Islet precursor cell (in vitro differentiated cells): ENCODE measurements at places on chromosomes 11 and 22.

DNA sequence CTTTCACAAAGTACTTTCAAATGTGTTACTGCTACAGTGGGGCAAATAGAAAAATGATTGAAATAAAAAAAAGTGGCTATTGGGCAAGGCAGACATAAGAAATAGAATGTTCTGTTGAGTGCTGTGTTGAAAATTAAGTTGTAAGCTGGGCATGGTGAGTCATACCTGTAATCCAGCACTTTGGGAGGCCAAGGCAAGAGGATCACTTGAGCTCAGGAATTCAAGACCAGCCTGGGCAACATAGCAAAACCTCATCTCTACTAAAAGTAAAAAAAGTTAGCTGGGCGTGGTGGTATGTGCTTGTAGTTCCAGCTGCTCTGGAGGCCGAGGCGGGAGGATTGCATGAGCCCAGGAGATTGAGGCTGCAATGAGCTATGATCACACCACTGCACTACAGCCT is 26.9 kb upstream of the LDHA start:
- DNase-seq: no peak

- DNase-seq: no peak
Observed at GRCh38 chr22:50089231-50089630, 575 bp upstream of the MOV10L1 start.

DNA sequence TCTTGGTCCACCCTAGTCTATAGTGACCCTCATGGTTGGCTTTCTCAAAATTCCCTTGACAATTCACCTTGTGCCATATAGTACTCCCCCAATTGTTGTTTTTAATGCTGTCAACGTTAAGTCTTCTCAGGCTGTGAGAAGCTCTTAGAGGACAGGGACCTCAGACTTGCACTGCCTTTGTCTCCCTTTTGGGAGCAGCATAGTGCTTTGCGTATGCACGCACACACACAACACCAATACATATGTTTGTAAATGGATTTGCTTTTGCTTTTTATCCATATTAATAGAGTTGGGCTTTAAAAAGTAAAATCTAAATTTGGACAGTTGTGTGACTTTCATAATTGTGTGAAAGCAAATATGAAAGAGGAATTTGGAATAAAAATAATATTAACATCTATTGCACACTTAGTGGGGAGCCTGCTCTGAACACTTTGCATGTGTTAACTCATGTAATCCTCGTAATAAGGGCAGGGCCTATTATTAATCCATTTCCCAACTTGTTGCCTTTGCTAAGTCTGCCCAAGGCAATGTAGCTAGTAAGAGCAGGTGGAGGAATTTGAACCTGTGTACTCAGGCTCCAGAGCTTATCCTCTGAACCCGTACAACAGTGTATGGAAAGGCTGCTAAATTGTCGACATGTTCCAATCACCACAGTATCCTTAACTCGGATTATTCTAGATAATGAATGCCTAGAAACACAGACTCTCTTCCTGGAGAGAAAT is 257.7 kb upstream of the NARS2 start:
- no peak for DNase-seq

- no peak for DNase-seq
Observed at GRCh38 chr11:125379981-125380380, 116.1 kb downstream of the FEZ1 start.

GRCh38 chr11:65150509-65151299 is 16.4 kb upstream of the SYVN1 start:
- peak; percentile 75 for DNase-seq

DNA sequence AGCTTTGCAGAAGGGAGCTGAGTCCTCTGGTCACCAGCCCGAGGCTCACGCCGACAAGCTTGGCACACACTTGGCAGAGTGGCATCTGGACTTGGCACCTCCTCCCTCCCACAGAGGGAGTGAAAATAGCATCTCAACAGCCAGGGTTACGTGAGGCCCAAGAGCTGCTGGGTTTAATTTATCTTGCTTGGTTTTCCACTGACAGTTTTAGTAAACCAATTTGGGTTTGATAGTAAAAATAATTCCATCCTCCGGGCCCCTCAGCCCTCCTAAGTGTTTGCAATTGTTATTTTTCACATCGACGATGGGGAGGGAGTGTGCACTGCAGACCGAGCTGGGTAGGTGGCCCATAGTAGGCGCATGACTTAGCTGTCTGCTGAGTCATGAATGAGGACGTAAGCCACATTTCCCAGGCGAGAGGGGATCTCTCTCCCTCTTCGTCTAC is 107.6 kb upstream of the ASPHD2 start:
- DNase-seq: peak; percentile 70

DNA sequence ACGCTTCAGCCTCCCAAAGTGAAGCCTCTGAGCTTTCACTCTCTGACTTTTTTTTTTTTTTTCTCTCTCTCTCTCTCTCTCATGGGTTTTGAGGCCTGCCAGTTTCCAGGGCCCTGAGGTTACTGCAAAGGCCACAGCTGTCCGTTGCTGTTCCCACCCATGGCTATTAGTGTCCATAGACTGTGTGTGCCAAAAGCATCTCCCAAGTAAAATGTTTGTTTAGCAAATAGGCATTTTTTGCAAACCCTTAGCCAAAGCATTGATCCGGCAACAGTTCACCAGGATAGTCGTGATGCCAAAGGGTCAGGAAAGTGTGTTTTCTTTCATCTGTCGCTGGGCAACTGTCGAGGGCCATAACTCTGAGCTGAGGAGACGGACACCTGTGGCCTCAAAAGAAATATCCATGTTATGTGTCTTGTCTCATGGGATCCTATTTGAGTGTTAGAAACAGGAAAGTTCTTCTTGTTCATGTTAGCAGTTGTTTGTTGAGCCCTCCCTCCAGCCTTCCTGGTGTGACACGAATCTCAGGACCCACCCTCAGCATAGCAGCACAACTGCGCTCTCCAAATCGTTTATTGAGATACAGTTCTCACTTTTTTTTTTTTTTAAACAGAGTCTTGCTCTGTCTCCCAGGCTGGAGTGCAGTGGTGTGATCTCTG is 18.4 kb downstream of the FADS2 start:
- DNase-seq: no peak

DNA sequence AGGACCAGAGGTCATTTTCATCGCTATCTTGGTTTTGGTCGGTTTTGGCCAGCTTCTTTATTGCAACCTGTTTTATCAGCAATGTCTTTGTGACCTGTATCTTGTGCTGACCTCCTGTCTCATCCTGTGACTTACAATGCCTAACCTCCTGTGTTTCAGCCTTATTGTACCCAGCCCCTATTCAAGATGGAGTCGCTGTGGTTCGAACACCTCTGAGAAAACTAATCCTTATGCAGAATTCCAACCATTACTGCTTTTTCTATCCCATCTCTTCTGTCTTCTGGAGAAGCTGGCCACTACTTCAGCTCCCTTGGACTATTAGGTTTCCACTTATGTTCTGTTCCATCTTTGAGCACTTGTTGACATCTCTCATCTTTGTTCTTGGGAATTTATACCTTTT is 62.6 kb downstream of the METTL15 start:
- DNase-seq: no peak

- no peak for DNase-seq
Observed at GRCh38 chr11:61447601-61448551, 18.0 kb downstream of the SDHAF2 start.

- DNase-seq: no peak
Observed at GRCh38 chr11:123111465-123111864, 49.5 kb upstream of the HSPA8 start.

DNA sequence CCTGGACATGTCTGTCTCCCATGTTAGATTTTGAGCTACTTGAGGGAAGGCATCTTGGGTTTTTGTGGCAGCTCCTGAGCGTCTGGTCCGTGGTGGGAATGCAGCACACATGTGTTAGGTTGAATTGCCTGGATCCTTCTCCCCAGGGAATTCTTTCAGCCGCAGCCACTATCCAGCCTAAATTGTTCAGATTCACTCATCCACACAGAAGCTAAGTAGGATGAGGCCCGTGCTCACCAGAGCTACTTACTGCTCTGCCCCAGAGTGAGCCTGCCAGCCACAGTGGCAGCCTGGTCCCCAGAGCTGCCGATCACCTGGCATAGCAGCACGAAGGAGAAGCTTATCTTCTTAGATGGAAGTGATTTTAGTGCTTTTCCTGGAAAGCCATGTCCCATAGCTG is 34.4 kb upstream of the SORL1-AS1 start:
- DNase-seq: no peak

DNA sequence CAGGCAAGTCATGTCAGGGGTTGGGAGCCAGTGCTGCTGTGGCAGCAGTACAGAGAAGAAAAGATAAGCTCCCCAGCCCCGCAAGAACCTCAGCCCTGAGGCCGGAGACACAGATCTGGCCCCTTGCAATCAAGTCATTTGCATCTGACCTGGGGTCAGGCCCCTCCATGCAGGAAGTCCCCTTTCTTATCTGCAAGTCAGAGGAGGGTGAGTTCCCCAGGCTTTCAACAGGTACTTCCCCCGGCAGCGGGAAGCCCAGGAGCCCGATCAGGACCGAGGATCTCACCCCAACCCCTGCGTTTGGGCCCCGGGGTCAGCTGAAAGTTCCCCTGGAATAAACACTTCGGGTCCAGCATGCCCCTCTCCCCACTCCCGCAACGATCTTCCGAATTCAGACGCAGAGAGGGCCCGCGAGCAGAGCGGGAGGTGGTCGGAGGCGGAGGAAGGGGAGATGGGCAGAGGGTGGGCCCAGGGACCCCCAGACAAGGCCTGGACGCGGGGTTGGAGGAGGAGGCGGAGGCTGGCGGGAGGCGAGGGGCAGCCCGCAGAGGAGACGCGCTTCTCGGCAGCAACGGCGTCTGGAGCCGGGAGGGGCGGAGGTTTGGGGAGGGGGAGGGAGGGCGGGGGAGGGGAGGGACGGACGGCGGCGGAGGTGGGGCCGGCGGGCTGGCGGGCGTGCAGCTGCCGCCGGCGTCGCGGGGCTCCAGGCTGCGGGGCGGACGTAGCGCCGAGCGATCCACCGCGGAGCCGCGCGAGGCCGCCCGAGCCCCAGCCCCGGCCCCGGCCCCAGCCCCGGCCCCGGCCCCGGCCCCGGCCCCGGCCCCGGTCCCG is at the start of gene TSPAN18:
TSS of gene TSPAN18 (plus strand) at position 680 of the 831 bp plus-strand sequence. CDS start 179,455 bp downstream, outside the sequence.
- DNase-seq: peak; percentile 86
